ENCODE measurements at places on chromosomes 2 and 18.

DNA sequence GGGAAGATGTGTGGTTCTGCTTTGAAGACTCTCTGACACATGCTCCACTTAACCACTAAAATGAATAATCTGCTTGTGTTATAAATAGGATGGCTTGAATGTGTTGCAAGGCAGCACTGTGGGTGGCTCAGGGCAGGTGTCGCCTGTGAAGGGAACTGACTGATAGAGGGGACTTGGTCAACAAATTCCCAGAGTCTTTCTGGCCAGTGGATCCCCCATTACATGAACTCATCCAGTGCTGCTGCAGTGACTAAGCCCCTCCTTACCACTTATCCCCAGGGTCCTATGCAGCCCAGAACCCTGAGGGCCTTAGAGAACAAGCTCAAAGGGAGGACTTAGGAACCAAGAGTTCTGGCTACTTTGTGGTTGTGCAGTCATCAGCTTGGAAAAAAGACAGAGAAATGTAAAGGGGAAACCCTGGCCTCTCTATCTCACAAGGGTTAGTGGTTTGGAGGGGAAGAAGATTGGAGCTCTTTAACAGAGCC, 226.2 kb upstream of the TNP1 start:
- peak; percentile 81 for DNase-seq

DNA sequence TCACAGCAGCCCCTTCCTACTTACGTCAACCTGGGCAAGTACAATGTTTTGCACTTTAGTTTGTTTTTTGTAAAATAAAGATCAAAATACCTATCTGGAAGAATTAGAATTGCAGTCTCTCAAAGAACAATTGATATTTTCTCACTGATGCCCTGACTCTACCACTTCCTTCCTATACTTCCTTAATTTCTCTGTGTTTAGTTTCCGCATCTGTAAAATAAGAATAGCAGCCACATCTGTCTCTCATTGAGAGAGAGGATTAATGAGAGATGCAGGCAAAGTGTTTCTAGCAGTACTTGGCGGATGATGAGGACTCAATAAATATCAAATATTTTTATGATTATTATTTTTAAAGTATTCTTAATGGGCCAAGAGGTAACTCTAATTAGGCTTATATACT, 122.6 kb upstream of the PIEZO2 start:
- no peak for DNase-seq

DNA sequence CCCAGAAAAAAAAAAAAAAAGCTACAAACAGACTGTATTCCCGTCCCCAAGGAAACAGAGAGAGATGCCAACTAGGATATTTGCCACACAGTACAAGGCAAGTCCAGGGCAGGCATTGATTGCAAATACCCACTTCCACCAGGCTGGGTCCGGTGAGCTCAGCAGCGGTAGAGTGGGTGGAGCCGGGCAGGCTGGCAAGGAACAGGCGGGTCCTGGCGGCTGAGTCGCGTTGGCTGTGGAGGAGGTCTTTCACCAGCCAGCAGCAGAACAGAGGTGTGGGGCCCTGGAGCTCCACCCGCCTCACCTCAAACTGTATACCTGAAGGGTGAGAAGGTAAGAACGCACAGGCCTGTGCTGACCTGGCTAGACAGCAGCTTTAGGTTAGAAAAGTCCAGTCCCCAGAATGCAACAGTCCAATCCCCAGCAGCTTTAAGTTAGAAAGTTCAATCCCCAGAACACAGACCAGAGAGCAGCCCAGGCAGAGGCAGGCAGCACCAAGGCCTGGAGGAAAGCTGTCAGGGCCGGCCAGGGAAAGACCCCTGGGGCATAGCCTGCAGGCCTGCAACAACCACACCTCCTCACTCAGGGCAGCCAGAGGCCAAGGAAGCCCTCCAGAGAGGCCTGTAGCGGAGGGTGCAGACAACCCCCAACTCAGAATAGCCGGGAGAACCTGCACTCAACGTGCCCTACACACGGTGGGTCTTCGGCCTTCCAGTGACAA, 21.9 kb upstream of the MTERF4 start:
- no peak for DNase-seq

GRCh38 chr2:40448476-40449079, 3.3 kb downstream of the SLC8A1 start:
- peak; percentile 56 for DNase-seq

DNA sequence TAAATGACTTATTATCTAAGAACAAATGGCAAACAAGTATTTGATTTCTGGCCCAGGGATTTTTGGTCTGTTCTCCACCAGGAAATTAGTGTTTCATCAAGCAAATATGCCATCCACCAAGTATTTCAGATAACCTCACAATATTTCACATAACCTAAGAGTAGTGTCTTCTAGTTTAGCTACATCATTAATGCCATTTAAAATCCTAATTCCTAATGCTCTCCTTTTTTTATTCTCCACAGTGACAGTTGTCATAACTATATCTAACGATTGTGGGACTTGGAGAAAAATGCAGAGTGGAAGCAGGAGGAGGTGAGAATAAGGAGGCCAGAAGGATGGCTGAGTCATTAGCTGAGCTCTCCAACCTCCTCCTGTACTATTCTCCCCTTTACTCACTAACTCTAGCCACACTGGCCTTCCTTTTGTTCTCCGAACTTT, 58.5 kb upstream of the CTLA4 start:
- peak; percentile 77 for DNase-seq

GRCh38 chr18:23718731-23719130, 29.5 kb downstream of the LAMA3 start:
- DNase-seq, result no peak

DNA sequence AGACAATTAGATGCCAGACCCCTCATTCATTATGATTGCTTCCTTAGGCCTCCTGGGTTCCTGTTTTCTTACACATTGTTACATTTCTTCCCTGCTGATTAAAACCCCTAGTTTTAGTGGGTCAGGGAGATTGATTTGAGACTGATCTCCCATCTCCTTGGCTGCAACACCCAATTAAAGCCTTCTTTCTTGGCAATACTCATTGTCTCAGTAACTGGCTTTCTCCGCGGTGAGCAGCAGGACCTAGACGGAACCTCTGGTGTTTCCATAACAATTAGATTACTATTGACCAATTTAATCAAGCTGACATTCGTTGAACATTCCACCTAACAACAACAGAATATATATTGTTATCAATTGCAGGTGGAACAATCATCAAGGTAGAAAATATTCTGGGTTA, 1676.4 kb upstream of the SLC39A10 start:
- no peak for DNase-seq

GRCh38 chr2:42961961-42962360, 169.6 kb upstream of the HAAO start:
- DNase-seq, result no peak

DNA sequence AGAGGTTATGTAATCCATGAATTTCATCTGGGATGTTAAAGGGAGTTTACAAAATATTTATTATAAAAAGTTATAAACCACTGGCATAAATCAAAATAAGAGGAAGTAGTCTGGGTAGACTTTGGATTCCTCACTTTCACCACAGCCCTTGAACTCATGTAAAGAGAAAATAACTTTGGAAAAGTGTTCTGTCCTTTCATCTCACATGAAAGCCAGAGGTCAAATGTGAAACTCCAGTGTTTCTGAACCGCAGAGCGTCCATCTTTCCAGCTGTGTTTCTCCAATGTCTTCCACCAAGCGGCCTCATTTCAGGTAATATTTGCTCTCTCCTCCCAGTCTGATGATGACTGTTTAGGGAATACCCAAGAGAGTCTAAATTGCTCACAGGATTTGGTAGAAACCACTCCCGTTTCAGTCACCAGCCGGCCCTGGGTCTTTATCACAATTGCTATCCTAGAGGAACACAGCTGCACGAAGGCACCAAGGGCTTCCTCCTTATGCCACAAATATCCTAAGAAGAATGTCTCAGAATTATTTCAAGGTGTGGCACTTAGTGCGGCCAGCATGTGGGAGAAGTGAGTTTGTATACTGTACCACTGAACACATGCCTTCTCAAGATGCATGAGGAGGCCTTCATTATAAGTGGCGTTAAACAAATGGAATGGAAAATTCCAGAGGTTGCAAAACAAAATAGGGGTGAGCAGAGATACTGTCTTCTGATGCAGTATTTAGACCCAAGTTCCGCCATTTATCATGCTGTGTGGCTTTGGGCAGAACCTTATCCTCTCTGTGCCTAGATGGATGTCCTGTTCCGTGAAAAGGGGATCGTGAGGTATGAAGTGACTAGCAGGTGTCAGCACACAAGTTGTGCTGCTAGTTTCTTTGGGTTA, 63.8 kb downstream of the ACTR2 start:
- DNase-seq, result peak; percentile 26

GRCh38 chr2:65075605-65076344, 19.6 kb downstream of the CEP68 start:
- no peak for DNase-seq

DNA sequence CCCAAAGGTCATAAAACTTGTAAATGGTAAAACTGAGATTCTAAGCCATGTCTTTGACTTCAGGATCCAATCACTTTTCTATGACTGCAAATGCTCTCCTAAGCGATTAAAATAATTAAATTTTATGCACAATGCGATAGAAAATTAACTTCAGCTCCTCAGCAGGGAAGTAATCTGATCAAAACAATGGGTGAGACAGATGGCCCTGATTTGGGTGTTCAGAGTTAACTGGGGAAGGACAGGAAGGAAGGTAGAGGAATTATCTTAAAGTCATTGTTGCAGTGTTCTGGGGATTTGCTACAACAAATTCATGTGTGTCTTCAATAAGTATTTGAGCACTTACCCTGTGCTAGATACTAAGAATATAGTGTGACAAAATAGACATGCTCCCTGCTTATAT, 446.0 kb upstream of the MEX3C start:
- DNase-seq, result no peak

DNA sequence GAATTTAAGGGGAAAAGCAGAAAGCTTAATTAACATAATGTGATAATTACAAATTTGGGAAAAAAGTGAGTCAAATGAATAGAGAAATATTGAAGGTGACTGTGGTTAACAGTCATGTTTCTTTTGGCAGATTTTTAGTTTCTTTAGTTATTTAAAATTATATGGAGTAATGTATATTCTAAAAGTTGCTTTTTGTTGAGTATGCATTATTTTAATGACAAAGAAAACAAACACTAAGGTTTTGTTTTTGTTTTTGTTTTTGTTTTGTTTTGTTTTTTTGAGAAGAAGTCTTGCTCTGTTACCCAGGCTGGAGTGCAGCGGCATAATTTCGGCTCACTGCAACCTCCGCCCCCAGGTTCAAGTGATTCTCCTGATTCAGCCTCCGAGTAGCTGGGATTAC, 30.3 kb upstream of the MTCL1 start:
- no peak for DNase-seq

- peak; percentile 53 for DNase-seq
These were observed 9.4 kb downstream of the KHK start for GRCh38 chr2:27095745-27096651.

DNA sequence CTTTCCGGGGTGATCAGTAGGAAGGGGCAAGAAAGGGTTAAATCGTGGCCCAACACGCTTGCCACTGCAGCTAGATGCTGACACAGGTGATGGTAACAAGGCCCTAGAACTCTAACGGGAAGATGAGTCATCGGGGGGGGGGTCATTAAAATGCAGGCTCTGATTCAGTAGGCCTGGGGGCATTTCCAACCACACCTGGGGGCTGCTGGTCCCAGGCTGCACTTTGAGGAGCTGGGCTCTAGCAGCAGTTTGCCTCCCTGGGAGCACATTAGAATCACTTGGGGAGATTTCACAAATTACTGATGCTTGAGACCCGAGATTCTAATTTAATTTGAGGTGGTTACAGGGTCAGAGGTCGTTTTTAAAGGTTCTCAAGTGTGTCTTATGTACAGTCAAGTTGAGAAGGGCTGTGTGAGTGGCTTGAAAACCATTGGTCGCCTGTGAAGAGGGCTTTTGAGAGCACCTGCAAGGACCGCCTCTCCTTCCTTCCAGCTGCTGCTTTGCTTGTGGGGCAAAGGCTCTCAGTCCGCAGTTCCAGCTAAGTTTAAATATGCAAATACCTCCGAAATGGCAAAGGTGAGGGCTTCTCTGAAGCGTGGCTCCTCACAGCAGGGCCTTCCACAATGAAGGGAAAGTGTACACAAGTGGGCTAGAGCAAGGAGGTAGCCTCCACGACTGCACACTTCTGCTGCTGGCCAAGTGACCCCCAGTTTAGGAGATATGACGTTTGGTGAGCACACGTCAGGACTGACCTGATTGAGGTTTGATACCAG, 128.0 kb upstream of the MSH6 start:
- DNase-seq, result no peak

DNA sequence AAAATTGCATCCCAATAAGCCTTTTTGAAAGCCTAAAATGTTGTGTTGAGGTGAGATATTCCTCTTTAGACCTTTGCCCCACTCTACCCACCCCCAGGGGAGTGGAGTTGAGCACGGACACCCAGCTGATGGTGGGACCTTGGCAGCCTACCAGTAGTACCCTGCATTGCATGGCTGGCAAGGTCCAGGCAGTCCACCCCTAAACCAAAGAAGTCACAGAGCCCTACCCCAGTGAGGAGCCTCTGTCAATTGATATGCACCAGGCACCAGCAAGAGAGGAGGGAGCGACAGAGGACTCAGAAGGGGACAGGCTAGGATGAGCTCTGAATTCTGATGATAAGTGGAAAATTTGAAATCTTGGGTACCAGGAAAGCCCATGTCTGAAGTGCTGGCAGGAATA, 38.6 kb downstream of the MARCO start:
- no peak for DNase-seq

DNA sequence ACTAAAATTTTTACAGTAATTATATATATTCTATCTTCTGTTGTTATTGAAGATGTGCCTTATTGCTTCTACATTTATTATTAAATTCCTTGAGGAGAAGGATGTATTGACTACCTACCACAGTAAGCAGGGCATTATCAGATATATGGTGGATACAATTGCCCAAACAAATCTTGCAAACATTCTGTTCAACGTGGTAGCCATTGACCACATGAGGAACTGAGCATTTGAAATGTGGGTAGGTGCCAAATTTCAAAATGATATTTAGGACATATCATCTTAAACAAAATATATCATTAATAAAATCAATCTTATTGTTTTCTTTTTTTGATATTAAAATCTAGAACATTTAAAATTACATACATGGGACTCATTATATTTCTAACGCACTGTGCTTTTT, 11.1 kb downstream of the SCN3A start:
- DNase-seq, result no peak

- DNase-seq, result no peak
These were observed 98.0 kb downstream of the SLC5A7 start for GRCh38 chr2:108084311-108084710.

DNA sequence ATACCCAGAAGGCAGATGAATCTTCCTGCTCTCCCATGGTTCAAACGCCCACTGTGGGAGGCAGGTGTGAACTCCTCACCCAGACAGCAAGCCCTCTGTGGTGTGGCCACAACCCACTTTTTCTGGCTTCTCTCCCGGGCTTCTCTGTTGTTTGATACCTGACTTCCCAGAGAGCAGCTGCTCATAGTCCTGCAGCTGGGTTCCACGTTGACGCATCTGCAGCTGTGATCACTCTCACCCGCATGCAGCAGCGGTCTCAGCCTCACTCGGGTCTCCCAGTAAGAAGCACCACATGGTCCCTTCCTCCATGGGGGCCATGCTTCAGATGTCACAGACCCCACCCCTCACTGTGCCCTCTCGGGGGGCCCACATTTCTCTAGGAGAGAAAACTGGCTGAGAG, 3.5 kb downstream of the ASPRV1 start:
- no peak for DNase-seq

Data from fibroblast of skin of scalp (primary cell).